ENCODE measurements at places on chromosomes 13 and 19. TPM values are rescaled to one million over a fixed set of nuclear protein-coding genes. Genes with fewer than 3 reads are reported as not detected.

DNA sequence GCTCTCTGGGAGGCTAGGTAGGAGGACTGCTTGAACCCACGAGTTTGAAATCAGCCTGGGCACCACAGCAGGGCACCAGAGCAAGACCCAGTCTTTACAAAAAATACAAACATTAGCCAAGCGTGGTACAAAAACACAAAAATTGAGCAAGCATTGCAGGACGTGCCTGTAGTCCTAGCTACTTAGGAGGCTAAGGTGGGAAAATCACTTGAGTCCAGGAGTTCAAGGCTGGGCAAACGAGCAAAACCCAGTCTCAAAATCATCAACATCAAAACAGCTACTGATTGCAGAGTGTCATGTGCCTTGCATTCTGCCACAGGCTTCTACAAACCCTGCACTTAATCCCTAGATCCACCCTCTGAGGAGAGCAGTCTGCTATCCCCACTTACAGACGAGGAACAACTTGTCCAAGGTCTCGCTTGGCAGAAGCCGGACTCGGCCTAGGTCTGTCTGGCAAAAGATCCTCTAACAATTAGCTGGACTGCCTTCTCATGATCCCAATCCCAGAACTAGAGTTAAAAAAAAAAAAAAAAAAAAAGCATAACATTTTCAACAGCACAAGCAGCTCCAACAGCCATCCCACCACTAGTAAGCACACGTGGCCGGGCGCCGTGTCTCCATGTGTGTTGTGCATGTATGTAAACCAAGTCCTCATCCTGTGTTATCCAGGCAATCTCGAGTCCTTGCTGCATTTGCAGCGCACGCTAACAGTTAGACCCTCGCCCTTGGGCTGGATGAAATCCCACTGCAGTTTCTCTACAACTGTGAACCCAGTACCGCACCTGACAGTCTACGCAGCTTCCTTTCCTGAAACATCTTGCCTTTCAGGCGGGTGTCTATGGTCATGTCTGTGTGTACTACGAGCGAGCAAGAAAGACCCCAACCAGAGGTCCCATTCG, 2.0 kb downstream of the PPP6R1 start:
- DNase-seq: no peak

DNA sequence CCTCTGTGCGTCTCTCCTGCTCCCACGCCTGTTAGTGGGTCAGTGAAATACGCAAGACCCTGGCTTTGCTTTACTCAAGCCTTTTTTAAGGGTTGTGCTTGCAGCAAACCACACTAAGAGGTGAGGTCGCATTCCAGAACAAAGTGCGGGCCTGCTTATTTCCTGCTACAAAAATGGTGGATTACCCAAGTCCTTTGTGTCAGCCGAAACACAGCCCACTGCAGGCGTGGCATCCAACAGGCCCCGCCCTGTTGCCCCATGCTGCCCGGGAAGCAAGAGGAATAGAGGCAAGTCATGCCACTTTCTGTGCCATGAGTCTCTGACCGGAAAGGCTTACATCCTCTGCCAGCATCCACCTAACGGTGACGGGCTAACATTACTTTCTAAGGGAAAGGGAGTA, 7.7 kb upstream of the IRS2 start:
- DNase-seq: no peak

The GPR18 gene
- total RNA-seq: not detected

DNA sequence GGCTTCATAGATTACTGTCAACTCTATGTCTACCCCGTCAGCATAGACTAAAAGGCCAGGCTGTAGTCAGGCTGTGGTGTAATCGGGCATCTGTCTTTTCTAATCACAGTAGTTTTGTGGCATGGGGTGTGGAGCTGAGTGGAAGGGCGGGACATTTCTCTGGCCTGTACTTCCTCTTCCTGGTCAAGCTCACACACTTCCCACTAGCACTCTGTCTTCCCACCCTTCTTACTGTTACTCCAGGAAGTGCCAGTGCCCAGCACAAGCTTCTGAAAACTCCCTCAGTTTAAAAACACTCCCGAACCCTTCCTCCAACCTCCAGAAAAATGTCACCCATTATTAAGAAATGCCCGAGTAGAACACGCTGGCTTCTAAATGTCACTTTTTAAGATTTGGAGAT, 229.8 kb downstream of the KLF5 start:
- no peak for DNase-seq

DNA sequence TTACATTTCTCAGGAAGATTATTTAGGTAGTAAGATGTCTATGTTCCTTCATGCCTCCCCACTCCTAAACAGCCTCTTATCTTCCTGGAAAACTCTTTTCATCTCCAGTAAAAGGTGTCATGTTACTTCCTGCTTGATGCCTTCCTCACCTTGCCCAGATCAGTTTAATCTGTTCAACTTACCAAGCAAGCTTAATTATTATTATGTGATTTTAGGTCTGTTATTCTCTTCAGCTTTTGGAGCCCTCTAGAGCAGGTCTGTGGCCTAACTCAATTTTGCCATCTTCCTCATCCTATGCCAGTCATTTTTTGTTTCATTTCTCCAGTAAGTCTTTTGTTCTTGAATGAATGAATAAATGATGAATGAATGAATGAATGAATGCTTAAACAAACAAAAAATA, 528.4 kb downstream of the DCT start:
- DNase-seq: no peak

DNA sequence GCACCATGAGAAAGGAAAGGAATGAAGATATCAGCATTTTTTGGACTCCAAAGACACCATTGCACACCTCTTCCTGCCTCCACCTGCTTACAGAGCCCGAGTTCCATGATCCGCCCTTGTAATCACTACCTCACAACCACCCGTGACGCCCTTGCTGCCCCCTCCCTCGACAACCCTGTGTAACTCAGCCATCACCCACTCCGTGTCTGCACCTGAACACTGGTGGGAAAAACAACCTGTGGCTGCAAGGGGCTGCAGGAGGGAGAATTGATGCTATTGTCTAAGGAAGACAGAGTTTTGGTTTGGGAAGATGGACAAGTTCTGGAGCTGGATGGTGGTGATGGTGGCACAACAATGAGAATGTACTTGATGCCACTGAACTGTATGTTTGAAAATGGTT, 27.0 kb downstream of the ZIC5 start:
- DNase-seq: no peak

All from transverse colon (tissue), 4 donors.